Inflammatory macrophage treated with lipopolysaccharide for 1 hour (primary cell): ENCODE measurements at places on chromosomes 6 and 20.

GRCh38 chr6:153063936-153064335 is 61.4 kb upstream of the MTRF1L start:
- no peak for DNase-seq

- no peak for DNase-seq
These were observed 15.7 kb upstream of the CST3 start for GRCh38 chr20:23653400-23653938.

DNA sequence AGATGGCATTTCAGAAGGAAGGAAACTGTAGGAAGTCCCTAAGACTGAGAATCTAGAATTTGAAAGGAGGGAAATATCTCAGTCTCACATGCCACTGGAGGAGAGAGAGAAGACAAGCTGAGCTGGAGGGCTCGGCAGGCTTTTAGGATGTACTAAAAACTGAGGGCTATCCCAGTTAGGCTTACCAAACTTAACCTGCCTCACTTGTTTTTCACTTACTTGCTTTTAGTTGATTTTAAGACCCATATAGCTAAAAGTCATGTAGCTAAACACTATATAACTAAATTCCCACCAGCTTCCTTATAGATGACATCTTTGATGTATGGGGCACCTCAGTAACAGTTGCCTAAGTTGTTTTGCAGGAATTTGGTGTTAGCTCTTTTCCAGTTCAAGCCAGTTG is 288.0 kb downstream of the DOK5 start:
- no peak for DNase-seq

GRCh38 chr6:37741757-37742400 is 44.2 kb upstream of the MDGA1 start:
- no peak for DNase-seq

GRCh38 chr6:131436358-131436757 is 136.7 kb upstream of the ARG1 start:
- no peak for DNase-seq

- DNase-seq: peak; percentile 100
These were observed 21.1 kb downstream of the PNPLA1 start for GRCh38 chr6:36290668-36291620.

- no peak for DNase-seq
These were observed 16.3 kb downstream of the NOX3 start for GRCh38 chr6:155439376-155439775.

GRCh38 chr6:122128445-122128844 is 271.0 kb upstream of the HSF2 start:
- DNase-seq: no peak
